ENCODE measurements at places on chromosomes 5 and 9.

- DNase-seq, result no peak
These were observed 310.3 kb downstream of the EBF1 start for GRCh38 chr5:158789441-158789840.

- DNase-seq, result no peak
These were observed 20.0 kb downstream of the ANKRD33B start for GRCh38 chr5:10583663-10584572.

DNA sequence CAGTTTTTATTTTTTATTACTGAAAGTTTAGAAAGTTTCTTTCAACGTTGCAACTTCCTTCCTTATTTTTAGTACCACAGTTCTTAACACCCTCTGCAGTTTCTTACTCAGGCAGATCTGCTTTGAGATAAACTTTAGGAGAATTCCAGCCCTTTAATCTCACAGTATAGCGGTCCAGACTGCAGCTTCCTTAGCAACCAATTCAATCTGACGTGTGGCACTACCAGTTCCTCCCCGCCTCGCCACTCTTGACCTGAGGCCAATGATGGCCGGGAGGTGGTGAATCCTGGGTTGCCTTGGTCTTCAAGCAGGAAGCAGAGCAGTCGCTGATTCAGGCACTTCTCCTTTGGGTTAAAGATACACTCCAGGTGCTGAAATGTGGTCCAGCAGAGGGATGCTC is 334.3 kb upstream of the TRPC7 start:
- DNase-seq, result no peak

GRCh38 chr5:145887976-145888574 is 15.3 kb upstream of the GRXCR2 start:
- no peak for DNase-seq

- DNase-seq, result no peak
These were observed 133.7 kb downstream of the KIF4B start for GRCh38 chr5:155147222-155147621.

- DNase-seq, result no peak
These were observed 21.1 kb upstream of the TMEM174 start for GRCh38 chr5:73151766-73152410.

GRCh38 chr5:58458743-58459145 is 1.1 kb downstream of the PLK2 start:
- DNase-seq, result no peak

Data from stimulated activated CD8-positive, alpha-beta memory T cell treated with anti-CD3 and anti-CD28 coated beads, Interleukin-4, amount 100 ng/mL, for 1 hour (primary cell).